ENCODE measurements at places on chromosomes 4 and X.

- no peak for DNase-seq
These were observed 860 bp upstream of the RPS6KA3 start for GRCh38 chrX:20267607-20267930.

DNA sequence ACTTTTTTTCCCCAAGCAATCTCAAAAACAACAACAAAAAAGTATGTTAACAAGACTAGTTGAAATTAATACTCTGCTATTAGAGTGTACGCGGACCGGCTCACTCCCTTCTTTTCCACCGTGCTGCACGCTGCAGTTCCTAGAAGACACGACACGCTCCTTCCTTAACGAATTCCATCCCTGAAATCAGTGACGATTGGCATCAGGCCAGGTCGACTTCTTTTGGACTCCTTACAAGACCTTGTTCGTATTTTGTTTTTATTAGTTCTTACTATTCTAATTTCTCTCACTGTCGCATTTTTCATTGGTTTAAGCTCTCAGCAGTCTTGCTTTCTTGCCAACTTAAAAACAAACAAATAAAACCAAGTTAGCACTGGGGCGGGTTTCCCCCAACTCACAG, 175.8 kb upstream of the PITX2 start:
- DNase-seq = no peak

DNA sequence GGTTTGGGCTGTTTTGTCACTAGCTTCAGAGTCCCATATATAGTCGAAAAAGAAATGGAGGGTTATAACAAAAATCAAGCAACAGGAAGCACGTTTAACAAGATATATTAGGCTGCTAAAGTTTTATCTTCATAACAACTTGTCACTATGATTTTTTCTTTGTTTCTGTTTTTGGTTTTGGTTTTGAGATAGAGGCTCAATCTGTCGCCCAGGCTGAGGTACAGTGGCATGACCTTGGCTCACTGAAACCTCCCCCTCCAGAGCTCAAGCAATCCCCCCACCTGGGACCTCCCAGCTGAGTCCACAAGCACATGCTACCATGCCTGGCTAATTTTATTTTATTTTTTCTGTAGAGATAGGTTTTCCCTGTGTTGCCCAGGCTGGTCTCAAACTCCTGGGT, 2664.4 kb downstream of the ARAP2 start:
- DNase-seq = no peak

DNA sequence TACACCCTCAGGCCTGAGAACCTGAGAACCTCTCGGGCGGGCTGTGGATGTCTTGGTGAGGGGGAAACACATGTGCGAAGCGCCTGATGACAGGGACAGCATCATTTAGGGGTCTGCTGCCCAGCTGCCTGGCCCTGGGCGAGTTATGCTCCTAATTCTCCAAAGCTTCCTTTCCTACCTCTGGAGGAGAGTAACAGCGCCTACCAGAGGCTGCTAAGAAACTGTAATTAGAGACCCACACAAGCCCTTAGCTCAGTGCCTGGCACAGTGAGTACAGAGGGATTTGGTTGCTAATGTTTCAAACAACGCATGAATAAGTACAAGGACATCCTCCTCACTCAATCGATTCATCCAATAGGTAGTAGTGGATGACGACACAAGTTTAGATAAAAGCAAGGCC, 40.4 kb downstream of the BCOR start:
- DNase-seq = no peak

DNA sequence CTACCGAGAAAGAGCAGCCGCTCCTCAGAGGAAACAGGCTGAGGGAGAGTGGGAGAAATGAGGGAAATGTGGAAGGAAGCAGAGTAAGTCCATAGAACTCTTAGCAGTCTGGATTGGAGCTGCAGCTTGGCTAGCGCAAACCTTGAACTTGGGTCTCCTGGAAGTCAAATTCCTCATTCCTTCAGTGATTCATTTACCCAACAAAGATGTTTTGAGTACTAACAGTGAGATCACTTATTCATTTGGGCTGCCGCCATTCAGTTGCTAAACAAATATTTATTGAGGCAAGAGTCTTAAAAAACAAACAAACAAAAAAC, 51.5 kb downstream of the SEL1L3 start:
- DNase-seq = no peak
